ENCODE measurements at places on chromosomes 16 and 17. TPM values are rescaled to one million over a fixed set of nuclear protein-coding genes. Genes with fewer than 3 reads are reported as not detected.

KRT24 gene
- not detected for total RNA-seq

PRSS33 gene
- total RNA-seq, result not detected

LMF1 gene
- total RNA-seq, result 84.7 TPM

RNF157 gene
- 1.7 TPM for total RNA-seq

GRCh38 chr16:58730724-58731370, 3.3 kb downstream of the GOT2 start:
- H3K27ac ChIP-seq, result no peak overlapping the region
- peaks cover 12% of the 10 kb centered on the region for H3K4me1 ChIP-seq
- H3K36me3 ChIP-seq, result no peaks in the 10 kb centered on the region
- DNase-seq, result no peak
- H3K27me3 ChIP-seq, result no peaks in the 10 kb centered on the region

- no peaks in the 10 kb centered on the region for H3K36me3 ChIP-seq
- DNase-seq, result no peak
- H3K4me3 ChIP-seq, result no peak overlapping the region
- no peak overlapping the region for H3K27ac ChIP-seq
- peaks cover 16% of the 10 kb centered on the region for H3K4me1 ChIP-seq
- H3K27me3 ChIP-seq, result no peaks in the 10 kb centered on the region
Observed at GRCh38 chr17:42796066-42796758, 2.3 kb downstream of the COA3 start.

- DNase-seq, result no peak
- no peak overlapping the region for H3K4me3 ChIP-seq
- H3K36me3 ChIP-seq, result no peaks in the 10 kb centered on the region
- peaks cover 5% of the 10 kb centered on the region for H3K4me1 ChIP-seq
- H3K27me3 ChIP-seq, result no peaks in the 10 kb centered on the region
Observed at GRCh38 chr16:11408216-11408615, 63.0 kb downstream of the RMI2 start.

DNA sequence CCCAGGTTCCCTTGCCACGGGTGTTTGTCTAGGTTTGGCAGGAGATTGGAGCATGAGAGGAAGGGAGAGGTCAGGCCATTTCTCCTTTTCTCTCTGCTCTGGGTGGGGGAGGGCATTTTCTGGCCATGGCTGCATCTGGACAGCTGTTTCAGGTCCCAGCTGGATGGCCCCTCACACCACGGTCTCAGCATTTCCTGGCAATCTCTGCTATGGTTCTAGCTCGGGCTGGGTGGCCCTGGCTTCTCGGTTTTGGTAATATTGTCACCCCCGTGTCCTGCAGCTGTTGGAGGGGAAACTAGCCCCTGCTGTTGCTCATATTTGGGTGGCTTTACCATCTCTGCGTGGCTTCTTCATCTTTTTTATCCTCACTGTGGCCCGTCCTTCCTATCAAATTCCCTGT, 11.5 kb upstream of the NLRP1 start:
- H3K27me3 ChIP-seq, result no peaks in the 10 kb centered on the region
- H3K27ac ChIP-seq, result no peak overlapping the region
- DNase-seq, result no peak
- H3K4me1 ChIP-seq, result no peaks in the 10 kb centered on the region
- no peak overlapping the region for H3K4me3 ChIP-seq

DNA sequence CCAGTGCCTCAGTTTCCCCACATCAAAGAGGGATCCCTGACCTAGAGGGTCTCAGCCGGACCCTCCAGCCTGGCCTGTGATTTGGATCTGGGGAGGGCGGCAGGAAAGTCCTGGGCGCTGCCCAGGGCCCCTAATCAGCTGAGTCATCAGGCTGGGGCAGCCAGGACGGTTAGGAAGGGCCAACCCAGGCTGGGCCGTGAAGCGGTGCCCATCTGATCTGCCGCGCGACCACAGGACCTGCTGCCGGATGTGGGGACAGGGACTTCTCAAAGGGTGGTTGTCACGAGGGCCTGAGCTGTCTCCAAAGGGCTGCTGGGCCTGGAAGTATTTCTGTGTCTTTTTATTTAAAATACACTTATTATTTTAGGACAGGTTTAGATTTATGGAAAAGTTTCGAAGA, 4.4 kb downstream of the TPSAB1 start:
- no peak for DNase-seq
- H3K27me3 ChIP-seq, result no peaks in the 10 kb centered on the region
- no peak overlapping the region for H3K27ac ChIP-seq
- no peaks in the 10 kb centered on the region for H3K4me1 ChIP-seq

DNA sequence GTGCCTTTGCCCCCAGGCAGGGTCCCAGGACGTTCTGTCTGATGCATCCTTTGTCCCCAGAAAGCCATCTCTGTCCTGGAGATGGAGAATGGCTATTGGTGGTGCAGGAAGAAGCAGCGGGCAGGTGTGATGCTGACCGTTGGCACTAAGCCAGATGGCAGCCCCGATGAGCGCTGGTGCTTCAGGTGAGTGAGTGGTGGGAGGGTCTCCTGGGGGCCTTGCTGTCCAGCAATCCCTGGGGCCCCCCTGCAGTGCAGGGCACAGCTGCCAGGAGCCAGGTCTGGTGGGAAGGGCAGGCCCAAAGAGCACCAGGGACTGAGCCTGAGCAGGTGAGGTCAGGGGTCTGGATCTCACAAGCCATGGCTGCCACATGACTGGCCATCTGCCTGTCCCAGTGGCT, 18.1 kb downstream of the TRPV2 start:
- no peak for DNase-seq
- no peak overlapping the region for H3K4me3 ChIP-seq
- no peaks in the 10 kb centered on the region for H3K27me3 ChIP-seq
- H3K36me3 ChIP-seq, result no peaks in the 10 kb centered on the region
- no peak overlapping the region for H3K27ac ChIP-seq

- no peak for DNase-seq
- H3K27me3 ChIP-seq, result no peaks in the 10 kb centered on the region
- peaks cover 47% of the 10 kb centered on the region for H3K4me1 ChIP-seq
- no peak overlapping the region for H3K27ac ChIP-seq
- H3K36me3 ChIP-seq, result no peaks in the 10 kb centered on the region
Observed at GRCh38 chr17:27485125-27485524, 28.9 kb downstream of the KSR1 start.
